ENCODE measurements at places on chromosomes 11 and 22.

- peaks cover 54% of the 10 kb centered on the region for H3K4me1 ChIP-seq
- peak overlapping the region; percentile 76 for H3K4me3 ChIP-seq
- H3K36me3 ChIP-seq, result peaks cover 16% of the 10 kb centered on the region
- H3K27ac ChIP-seq, result peak overlapping the region; percentile 91
- DNase-seq, result peak; percentile 59
These were observed 709 bp downstream of the FTH1 start for GRCh38 chr11:61966734-61967115.

- H3K4me3 ChIP-seq, result no peak overlapping the region
- H3K27me3 ChIP-seq, result no peaks in the 10 kb centered on the region
- no peak for DNase-seq
- no peak overlapping the region for H3K27ac ChIP-seq
- H3K36me3 ChIP-seq, result peaks cover under 1% of the 10 kb centered on the region
These were observed 1.6 kb upstream of the LZTR1 start for GRCh38 chr22:20980523-20980922.

DNA sequence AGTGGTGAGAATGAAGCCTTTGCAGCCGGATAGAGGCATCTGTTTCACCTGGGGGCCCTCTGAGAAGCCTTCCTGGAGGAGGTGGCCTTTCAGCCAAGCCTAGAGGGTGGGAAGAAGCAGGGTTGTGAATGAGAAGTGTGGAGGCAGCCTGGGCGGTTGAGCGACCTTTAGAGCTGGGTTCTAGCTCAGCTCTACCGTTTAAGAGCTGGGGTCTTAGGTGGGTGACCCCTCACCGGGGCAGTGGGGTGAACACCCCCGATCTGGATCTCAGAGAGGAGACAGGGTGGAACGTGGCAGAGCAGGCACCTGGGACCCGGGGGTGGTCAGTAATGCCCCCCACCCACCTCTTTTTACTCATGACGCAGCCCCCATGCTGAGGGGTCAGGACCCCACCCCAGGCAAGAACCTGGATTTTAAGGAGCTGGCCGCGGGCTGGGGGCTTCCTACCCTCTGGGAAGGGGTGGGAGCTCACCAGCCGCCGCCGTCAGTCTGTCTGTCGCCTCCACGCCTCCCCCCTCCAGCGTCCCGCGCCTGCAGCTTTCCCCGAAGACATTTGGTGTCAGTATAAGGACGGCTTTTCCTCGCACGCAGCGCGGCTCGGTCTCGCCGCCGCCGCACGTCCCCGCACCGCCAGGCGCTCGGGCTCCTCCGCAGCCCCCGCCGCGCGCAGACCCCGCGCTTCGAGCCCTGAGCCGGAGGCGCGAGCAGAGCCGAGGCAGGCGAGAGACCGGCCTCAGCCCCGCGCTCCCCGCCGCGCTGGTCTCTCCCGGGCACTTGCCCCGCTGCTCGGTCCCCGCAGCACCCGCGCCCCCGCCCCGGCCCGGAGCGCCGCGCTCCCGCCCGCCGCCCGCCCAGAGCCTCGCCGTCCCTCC, 13.3 kb upstream of the CACNA1I start:
- peaks cover 25% of the 10 kb centered on the region for H3K27me3 ChIP-seq
- no peaks in the 10 kb centered on the region for H3K36me3 ChIP-seq
- DNase-seq, result no peak
- H3K4me1 ChIP-seq, result peaks cover 6% of the 10 kb centered on the region
- H3K4me3 ChIP-seq, result no peak overlapping the region
- H3K27ac ChIP-seq, result no peak overlapping the region

DNA sequence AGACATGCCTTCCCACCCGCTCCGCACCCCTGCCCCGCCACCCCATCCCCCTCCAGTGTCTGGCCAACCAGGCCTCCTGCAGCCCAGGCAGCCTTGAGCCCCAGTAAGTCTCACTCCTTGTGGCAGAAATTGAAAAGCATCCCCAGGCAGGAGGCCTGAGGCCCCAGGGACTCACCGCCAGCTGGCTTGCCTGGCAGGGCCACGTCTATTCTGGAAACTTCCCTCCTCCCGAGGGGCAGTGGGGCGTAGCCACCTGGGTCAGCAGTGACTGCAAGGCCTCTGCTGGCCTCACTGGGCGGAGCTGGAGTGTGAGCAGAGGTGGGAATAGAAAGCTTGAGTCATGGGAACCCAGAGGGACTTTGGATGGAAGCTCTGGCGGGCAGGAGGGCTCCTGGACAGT, 26.3 kb downstream of the ANO1 start:
- H3K36me3 ChIP-seq, result no peaks in the 10 kb centered on the region
- H3K27me3 ChIP-seq, result no peaks in the 10 kb centered on the region
- DNase-seq, result no peak
- H3K4me1 ChIP-seq, result no peaks in the 10 kb centered on the region
- no peak overlapping the region for H3K27ac ChIP-seq
- no peak overlapping the region for H3K4me3 ChIP-seq

DNA sequence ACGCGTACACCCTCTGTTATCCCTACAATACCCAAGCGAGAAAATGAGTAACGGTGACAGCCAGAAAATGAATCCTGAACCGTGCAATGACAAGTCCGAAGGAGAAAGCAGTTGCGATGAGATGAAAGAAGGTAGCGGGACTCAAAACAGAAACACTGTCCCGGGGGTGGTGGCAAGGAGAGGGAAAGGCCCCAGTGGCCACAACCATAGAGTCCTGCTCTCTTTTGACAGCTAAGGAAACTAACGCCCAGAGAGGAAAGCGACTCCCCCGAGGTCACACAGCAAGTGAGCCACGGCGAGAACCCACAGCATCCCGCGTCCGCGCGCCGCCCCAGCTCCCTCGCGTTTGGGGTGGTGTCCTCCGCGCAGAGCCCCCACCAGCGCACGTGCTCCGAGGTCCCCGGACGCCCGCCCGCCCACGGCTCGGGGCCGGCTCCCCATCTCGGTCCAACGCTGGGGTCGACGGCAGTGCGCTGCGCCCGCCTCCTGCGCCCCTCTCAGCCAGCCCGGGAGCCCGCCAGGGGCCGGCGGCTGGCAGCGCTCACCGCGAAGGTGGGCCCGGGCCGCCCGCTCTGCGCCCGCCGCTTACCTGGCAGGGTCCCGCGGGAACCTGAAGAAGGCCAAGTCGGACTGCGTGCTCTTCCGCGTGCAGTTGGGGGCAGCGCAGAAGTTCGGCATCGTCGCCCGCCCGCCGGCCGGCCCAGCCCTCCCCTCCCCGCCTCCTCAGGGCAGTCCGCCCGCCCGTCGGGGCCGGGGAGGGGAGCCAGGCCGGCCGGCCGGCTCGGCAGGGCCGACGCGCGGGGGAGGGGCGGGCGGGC, 564 bp downstream of the THAP12 start:
- H3K27ac ChIP-seq, result peak overlapping the region; percentile 68
- no peaks in the 10 kb centered on the region for H3K27me3 ChIP-seq
- H3K36me3 ChIP-seq, result no peaks in the 10 kb centered on the region
- H3K4me3 ChIP-seq, result peak overlapping the region; percentile 58
- H3K4me1 ChIP-seq, result peaks cover 24% of the 10 kb centered on the region
- peak; percentile 75 for DNase-seq

DNA sequence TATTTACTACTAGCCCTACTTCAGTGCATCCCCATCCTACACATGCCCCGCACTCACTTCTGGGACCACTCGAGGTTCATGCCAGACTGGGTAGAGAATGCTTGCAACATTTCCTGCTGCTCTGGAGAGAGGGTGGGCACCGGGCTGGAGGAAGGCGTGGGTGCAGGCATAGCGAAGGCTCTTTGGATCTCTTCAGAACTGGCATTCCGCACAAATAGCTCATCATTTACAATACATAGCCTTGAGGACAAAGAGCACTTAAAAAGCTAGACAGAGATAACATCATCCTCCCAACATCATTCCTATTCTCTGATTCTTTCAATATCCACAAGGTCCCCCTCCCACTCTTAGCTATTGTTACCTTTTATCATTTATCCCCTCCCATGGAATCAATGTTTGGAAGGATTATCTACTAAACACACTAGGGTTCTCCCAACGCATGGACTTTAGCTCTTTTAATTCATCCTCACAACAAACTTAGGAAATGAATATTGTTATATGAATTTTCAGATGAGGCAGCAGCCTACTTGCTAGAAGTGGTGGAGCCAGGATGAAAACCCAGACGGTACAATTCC, 2.5 kb upstream of the TMEM223 start:
- no peak for DNase-seq
- H3K4me1 ChIP-seq, result peaks cover 24% of the 10 kb centered on the region
- no peak overlapping the region for H3K4me3 ChIP-seq
- peaks cover 70% of the 10 kb centered on the region for H3K36me3 ChIP-seq
- no peaks in the 10 kb centered on the region for H3K27me3 ChIP-seq

DNA sequence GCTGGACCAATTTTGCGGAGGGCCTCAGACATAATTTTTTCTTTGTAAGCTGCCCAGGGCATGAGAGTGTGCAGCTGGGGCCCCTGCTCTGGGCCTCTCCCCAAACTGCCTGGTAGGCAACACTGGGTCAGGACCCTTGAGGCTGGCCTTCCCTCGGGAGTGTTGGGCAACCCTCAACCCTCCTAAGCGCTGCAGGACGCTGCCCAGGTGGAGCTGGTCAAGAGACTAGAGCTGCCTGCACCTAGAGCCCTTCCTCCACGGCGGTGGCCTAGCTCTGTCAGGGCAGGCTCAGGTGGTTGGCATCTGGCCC, 505 bp upstream of the TMEM132A start:
- H3K36me3 ChIP-seq, result peaks cover 36% of the 10 kb centered on the region
- no peak for DNase-seq
- H3K27ac ChIP-seq, result no peak overlapping the region
- H3K27me3 ChIP-seq, result peaks cover 19% of the 10 kb centered on the region
- H3K4me1 ChIP-seq, result peaks cover 24% of the 10 kb centered on the region
- H3K4me3 ChIP-seq, result no peak overlapping the region

GRCh38 chr11:33713856-33714398, 13.3 kb upstream of the C11orf91 start:
- DNase-seq, result no peak
- no peak overlapping the region for H3K4me3 ChIP-seq
- H3K27ac ChIP-seq, result no peak overlapping the region
- H3K36me3 ChIP-seq, result peaks cover 10% of the 10 kb centered on the region
- no peaks in the 10 kb centered on the region for H3K4me1 ChIP-seq
- no peaks in the 10 kb centered on the region for H3K27me3 ChIP-seq

- no peaks in the 10 kb centered on the region for H3K36me3 ChIP-seq
- DNase-seq, result no peak
- no peak overlapping the region for H3K4me3 ChIP-seq
These were observed 22.5 kb downstream of the TRIM29 start for GRCh38 chr11:120115272-120116000.

DNA sequence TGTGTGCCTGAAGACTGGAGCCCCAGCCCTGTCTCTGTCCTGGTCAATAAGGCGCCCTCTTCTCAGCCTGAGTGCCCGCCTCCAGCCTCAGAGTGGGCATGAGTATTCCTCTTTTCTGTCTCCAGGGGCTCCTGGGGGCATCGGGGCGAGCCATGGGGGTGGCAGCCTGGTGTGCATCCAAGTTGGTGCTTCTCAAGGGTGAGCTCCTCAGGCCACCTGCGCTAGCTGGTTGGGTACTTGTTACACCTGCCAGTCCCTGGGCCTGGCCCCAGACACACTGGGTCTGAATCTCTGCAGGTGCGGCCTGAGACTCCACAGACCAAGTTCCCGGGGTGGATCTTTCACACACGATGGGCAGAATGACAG, 168.6 kb upstream of the B3GAT1 start:
- H3K4me1 ChIP-seq, result peaks cover 44% of the 10 kb centered on the region
- H3K36me3 ChIP-seq, result no peaks in the 10 kb centered on the region
- H3K4me3 ChIP-seq, result no peak overlapping the region
- DNase-seq, result no peak
- no peaks in the 10 kb centered on the region for H3K27me3 ChIP-seq
